ENCODE measurements at places on chromosomes 6 and 20. TPM values are rescaled to one million over a fixed set of nuclear protein-coding genes. Genes with fewer than 3 reads are reported as not detected.

Gene SLC22A7
- not detected for total RNA-seq

Gene MYLK4
- total RNA-seq: 0.49 TPM

- no peak for DNase-seq
Observed at GRCh38 chr6:132623106-132623845, 799 bp downstream of the TAAR2 start.

DNA sequence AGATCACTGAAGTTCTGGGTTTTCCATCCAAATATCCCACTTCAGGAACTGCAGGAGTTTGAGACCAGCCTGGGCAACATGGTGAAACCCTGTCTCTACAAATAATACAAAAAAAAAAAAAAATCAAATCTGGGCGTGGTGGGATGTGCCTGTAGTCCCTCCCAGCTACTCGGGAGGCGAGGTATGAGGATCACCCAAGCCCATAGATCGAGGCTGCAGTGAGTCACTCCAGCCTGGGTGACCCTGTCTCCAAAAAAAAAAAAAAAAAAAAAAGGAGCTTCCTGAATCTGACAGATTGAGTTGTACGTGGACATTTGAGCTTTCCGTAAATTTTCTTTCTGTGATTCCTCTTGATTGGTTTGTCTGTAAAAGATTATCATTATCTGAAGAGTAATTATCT lies 55.6 kb downstream of the TULP4 start:
- no peak for DNase-seq

DNA sequence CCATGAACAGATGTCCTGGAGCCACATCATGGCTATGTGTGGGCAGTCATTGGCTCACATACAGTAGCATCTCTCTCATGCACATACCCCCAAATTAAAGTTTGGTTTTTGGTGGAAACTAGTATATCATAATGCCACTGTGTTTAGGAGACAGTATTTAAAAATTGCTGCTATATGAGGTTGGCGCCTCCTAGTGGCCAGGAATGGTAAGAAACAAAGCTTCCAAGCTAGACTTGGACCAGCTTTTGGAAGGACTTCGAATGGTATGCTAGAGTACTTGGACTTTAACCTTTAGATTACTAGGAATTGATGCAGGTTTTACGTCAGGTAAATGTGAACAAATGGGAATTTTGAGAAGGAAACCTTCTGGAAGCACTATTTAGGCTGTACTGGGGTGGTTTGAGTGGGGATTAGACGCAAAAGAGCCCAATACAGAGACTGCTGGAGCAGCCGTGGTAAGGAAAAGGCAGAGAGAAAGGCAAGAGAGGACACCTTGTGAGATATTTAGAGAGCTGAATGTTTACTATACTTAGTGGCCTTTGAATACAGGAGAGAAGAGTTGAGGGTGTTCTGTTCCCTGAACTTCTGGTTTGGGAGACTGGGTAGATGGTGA lies 23.8 kb downstream of the PRSS35 start:
- no peak for DNase-seq

DNA sequence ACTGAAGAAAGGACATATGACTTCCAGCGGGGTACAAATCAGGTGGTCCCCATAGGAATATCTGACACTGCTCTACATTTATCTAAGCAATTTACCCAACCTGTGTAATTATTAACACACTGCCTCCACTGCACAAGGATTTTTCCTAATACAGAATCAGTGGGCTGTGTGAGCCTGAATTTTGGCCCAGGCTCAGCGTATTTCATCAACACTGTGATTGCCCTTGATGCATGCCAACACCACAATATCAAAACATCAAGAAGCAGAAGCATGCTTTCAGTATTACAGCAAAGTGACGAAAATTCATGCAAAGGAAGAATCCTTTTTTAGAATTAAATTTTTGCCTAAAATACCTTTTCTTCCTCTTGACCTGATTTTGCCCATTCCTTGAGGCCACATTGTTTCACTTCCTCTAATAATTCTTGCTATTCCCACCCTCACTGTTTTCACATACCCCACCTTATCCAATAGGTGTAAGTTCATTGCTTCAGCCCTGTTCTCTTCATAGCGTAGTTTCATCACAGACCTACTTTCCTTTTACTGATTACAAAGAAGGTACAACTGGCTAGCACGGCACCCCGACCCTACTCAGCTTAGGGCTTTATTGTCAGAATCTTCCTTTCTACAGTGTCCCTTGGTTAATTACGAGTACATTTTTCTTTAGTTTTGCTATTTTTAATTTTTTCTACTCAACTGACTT lies 83.7 kb upstream of the PTCHD4 start:
- no peak for DNase-seq

GRCh38 chr6:35601331-35602132 lies 87.2 kb downstream of the FKBP5 start:
- DNase-seq: no peak

Measured in activated B cell treated with CpG ODN at 0.5 μM for 24 hours (primary cell).